Chondrocyte (in vitro differentiated cells): ENCODE measurements at places on chromosomes 6 and 20. TPM values are rescaled to one million over a fixed set of nuclear protein-coding genes. Genes with fewer than 3 reads are reported as not detected.

The EYA4 gene
- 1.7 to 8.6 TPM (median 7.9 TPM) in 3 replicates for total RNA-seq

The UBR2 gene
- 20.9 to 25.7 TPM (median 20.9 TPM) in 3 replicates for total RNA-seq

The ADGRG6 gene
- total RNA-seq = 1.7 to 2.5 TPM (median 2.5 TPM) in 3 replicates

- H3K27me3 ChIP-seq = peaks cover 3% of the 10 kb centered on the region
- no peaks in the 10 kb centered on the region for H3K36me3 ChIP-seq
- no peak for DNase-seq
- H3K4me3 ChIP-seq = no peak overlapping the region
These were observed 240.5 kb upstream of the PLN start for GRCh38 chr6:118307581-118307980.
